ENCODE measurements at places on chromosomes 1 and 21.
A peak's percentile ranks its signal among the peaks of the same experiment; 100 is the strongest.

DNA sequence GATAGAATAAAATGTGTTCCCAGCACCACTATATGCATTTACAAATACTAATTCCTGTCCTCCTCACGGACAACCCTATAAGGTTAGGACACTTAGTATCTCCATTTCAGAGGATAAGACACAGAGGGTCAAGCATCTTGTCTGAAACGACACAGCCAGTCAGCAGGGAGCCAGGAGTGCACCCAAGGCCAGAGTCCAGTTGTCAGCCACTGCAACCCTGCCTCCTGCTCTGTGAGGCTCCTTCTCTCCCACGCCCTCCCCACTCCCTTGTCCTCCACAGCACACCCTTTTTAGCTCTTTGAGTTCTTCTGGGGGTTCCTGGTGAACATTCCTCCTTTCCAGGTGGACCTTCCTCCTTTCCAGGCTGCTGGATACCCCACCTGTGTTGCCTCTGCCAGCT, 119.0 kb upstream of the TNR start:
- no peak for DNase-seq

- DNase-seq, result peak; percentile 23
Observed at GRCh38 chr1:40315795-40316594, 1.1 kb downstream of the COL9A2 start.

DNA sequence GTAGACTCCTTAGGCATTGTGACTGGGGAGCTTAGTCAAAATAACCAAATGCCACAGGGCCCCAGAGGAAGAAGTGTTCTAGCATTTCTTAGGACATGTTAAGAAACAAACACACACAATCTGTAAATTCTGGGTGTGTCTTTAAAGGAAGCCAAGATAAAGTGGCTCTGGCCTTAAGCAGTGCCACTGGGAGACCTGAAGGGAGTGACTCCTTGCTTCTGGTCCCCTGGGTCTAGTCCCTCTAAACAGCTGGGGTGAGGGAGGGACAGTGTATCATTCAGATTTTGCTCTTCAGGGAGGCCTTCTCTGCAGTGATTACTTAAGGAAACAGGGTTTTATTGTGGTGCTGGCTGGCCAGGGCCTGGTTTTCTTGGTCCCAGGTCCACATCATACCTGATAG, 9.1 kb upstream of the PROK1 start:
- DNase-seq, result no peak

DNA sequence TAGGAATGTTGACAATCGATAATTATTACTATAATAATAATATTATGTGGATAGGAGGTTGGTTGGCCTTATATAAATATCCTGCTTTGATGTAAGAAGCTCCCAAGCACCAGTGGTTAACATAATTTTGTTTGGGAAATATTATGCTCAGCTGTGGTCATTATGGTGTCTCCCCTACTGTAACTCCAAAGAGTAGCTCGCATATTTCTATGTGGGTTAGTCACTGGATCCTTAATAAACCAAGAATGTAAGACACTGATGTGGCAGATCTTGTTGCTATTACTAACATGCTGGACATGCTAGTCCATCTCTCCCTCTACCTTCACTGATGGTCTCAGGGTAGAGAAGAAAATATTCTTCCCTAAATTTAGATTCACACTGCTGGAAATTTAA, 79.2 kb upstream of the RALGPS2 start:
- DNase-seq, result no peak

- no peak for DNase-seq
Observed at GRCh38 chr1:59766227-59766855, 48.4 kb upstream of the HOOK1 start.
